Inflammatory macrophage treated with lipopolysaccharide for 4 hours (primary cell): ENCODE measurements at places on chromosomes 16 and 17.

DNA sequence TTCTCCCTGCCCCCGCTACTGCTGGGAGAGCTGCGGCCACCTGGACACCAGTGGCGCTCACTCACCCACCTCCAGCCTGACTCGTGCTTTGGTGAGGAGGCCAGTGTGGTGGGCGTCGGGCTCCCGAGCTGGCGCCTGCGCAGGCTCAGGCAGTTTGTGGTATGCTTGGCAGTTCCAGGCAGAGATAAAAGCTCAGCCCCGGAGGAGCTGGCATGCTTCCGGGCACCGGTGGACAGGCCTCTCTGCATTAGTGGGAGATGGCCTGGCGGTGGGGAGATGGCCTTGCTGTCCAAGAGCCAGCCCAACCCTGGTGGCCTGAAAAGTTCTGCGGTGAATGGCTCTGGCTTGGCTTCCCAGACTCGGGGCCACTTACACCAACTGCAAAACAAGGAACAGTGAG lies 4.1 kb downstream of the ADGRG1 start:
- no peak for DNase-seq

DNA sequence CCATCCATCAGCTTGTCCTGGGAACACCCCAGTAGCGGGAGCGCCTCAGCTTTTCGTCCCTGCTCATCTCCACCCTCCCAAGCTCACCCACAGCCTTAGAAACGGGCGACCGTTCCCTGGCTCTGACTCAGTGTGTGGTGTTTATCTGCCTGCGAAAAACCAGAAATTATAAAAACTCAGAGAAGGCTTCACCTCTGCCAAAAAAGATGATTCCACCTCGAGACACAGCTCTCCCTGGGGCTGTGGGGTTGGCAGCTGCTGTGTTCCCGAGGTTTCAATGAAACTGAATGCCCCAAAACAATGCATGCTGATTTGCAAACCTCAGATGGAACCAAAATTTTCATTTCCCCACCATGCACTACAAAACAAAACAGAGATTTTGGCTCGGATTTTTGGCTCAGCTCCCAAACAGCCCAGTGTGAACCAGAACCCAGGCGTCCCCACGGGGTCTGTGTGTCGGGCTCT lies 62.4 kb upstream of the MED9 start:
- no peak for DNase-seq

DNA sequence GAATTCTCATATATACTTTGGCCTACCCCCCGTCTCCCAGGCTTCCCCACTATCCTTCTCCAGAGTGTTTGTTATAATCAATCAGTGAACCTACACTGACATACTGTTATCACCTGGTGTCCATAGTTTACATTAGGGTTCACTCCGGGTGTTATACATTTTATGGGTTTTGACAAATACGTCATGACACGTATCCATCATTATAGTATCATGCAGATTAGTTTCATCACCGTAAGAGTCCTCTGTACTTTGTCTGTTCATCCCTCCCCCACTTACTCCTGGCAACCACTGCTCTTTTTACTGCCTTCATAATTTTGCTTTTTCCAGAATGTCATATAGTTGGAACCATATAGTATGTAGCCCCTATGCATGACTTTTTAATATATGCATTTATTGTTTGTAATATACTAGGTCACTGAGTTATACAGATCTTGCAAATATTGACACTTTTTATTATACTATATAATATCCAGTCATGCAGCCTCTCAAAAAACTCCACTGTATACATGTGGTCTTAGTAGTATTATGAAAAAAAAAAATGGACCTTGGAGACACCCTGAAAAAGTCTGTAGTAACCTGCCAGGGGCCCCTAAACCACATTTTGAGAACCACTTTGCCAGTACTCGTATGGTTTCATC lies 28.4 kb downstream of the PPM1D start:
- no peak for DNase-seq

- no peak for DNase-seq
Observed at GRCh38 chr16:2019518-2019920, at the start of gene NPW. Gene NPW (plus strand): TSS chr16:2019785.

DNA sequence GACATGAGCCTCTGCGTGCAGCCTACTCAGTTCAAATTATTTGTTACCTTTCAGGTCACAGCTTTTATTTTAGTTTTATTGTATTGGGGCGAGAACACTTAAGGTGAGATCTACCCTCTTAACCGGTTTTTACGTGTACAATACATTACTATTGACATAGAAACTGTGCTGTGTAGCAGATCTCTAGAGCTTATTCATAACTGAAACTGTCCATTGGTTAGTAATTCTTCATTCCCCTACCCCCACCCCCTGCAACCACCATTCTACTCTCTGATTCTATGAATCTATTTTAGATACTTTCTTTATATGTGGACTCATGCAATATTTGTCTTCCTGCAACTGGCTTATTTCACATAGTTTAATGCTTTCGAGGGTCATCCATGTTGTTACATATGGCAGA lies 43.5 kb downstream of the KNOP1 start:
- no peak for DNase-seq

DNA sequence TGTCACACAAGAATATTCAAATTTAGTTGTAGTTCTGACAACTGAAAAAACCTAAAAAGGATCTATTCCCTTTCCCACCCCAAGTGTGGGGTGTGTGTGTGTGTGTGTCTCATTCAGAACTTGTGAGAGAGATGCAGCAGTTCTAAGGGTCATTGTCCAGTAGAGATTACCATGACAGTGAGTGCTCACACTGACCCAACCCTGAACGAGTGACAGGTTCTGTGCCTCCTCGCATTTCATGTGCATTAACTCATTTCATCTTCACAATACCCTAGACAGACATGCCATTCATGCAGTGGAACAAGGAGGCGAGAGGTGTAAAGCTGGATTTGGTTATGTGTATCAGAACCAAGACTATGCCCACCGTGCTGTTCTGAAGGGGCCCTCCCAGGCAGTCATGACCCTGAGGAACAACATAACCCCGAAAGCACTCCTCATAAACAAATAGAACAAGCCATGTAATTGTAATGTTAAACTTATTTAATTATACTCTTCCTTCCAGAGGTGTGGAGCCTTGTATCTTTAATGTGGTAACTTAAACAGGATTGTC lies 102.1 kb downstream of the CLEC16A start:
- no peak for DNase-seq

DNA sequence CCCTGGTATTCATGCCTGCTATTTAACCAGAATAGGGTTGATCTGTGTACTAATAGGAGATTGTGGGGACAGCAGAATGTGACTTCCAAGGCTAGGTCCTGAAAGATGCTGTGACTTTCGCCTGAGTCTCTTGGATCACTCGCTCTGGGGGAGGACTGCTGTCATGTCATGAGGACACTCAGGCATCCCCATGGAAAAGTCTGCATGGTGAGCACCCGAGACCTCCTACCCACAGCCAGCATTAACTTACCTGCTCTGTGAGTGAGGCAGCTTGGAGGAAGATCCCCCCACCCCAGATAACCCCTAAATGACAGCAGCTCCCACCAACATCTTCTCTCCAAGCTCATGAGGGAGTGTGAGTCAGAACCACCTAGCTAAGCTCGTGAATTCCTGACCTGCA lies 30.3 kb upstream of the C16orf78 start:
- no peak for DNase-seq

GRCh38 chr16:81633680-81634379 lies 145.3 kb upstream of the PLCG2 start:
- no peak for DNase-seq

DNA sequence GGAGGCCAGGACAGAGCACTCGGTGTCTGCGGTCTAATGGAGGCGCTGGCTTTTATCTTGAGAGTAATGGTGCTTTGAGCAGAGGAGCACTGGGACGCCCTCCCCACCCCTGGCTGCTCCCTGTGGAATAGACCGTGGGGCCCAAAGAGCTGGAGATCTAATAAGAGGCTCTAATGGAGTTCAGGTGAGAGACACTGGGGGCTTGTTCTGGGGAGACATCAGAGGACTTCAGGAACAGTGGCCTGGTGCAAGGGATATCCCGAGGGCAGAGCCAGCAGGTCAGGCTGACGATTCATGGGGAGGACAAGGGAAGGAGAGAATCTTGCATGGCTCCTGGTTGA lies 9.5 kb upstream of the KRT19 start:
- DNase-seq: no peak

GRCh38 chr17:52048137-52048898 lies 110.2 kb downstream of the CA10 start:
- no peak for DNase-seq

GRCh38 chr17:12706070-12706469 lies 40.4 kb downstream of the MYOCD start:
- DNase-seq: no peak

DNA sequence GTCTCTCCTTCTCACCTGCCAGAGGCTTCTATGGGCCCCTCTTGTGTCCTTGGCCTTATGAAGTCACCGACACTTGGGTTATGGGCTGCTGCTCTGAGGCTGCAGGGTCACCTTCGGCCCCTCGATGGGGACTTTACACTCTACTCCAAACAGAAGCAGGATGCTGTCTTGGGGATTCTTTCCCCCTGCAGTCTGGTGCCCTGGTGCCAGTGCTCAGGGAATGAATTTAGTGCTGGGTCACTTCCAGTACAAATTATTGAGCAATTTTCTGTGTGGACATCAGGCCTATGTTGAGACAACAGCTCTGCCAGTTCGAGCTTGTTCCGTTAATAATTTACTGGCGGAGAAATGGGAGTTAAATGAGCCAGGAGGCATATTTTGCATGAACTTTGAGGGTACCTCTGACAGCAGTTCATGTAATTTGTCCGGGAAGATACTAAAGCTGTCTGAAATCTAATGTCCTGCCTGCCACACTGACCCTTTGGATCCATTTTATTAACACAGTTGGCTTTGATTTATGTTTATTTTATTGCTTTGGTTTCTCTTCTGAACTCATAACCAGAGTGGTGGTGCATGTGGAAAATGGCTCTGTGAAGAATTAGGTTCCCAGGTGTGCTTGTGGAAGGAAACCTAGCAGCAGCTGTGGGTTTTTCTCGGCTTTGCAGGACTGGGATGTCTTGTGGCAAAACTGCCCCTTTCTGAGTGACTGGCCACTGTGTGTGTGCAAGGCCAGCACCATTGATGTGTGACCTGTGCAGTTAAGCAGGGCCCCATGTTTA lies 34.1 kb upstream of the DHX8 start:
- no peak for DNase-seq

DNA sequence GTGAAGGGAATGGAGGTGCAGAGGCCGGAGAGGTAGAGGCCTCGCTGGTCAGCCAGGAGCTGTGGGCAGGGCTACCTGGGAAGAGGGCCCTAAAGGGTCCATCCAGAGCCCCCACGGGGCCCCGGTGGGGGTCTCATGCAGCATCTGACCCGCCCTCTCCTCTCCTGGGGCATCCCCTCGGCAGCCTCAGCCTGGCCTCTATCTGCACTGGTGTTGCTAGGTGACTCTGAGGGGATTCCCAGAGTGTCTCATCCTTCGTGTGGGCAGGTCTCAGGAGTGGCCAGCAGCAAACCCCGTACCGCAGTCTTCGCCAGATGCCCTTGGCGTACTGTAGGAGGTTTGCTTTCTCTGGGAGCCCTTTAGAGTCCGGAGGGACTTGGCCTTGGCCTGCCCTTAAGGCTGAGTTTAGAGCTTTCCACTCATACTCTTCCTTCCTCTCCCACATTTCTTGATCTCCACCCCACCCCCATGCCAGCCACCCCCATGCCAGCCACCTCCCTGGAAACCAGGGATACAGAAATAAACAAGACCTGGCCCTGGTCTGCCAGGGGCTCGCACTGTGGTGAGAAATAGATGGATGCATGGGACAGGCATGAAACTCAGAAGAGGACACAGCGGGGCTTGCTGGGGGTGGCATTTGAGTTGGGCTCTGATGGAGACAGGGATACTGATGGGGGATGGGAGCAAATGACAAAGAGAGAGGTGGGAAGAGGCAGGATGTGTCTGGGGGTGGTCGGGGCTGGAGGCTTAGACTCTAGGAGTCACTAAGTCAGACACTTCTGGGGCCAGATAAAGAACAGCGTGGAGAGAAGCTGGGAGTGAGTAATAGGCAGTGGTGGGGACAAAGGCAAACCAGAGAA lies 9.9 kb downstream of the SLC5A10 start:
- no peak for DNase-seq

DNA sequence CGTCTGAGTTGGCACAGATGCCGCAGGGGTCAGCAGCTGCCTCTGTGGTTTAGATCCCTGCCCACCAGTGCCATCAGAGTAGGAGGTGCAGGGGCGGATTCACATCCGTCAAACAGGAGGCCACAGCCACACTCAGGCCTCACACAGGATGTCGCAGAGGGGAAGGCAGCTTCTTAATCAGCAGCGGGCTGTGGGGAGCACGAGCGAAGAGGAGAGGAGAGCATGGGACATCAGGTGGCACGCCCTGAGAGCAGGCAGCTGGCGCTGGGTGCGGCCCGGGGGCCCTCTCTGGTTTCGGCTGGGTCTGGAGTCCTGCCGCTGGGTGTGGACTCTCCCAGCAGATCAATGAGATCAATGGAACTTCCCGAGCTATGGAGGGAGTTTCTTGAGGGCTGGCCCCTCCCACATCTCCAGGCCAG lies 9.6 kb downstream of the LLGL2 start:
- peak; percentile 28 for DNase-seq

DNA sequence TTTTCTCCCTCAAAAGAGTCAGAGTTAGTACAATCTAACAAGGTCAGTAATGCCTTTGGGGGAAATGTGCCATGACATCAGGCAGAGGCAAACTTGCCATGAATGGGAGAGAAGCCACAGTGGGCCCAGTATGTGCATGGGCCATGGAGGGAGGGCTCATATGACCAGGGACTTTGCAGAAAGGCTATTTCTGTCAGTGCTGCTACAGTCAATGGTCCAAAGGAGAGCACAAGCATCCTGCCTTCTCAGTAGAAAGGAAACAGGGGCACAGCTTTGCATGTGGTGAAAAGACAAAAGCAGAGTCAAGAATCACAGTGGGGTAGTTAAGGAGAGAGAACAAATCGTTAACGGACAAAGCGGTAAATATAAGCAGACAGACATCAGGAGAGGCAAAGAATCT lies 11.2 kb upstream of the CORO6 start:
- DNase-seq: no peak

- DNase-seq: no peak
Observed at GRCh38 chr17:42894283-42895184, 6.1 kb upstream of the G6PC1 start.

- DNase-seq: no peak
Observed at GRCh38 chr16:29898135-29898803, 1.1 kb downstream of the SEZ6L2 start.

DNA sequence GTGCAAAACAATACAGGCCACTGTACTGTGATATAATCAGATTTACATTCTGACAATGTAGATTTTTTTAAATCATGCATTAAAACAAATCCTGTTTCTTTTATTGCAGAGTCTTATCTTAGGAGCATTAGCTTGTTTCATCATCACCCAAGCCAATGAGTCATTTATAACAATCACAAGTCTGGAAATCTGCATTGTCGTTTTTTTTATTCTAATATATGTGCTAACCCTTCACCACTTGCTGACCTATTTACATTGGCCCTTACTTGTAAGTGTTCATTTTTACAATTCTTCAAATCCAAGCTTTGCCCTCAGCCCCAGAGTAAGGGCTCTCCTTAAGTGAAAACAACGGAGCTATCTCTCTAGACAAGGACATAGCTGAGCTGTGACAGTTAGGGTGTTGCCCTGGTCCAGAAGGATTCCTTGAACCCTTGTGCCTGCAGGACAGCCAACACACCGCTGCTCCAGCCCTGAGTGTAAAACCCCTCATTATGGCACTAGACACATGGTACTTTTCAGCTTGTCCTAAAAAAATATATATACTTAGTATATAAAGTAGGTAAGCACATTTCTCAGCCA lies 3.7 kb downstream of the CMTM1 start:
- peak; percentile 75 for DNase-seq
